CD4-positive, alpha-beta T cell treated with Interleukin-17A for 4 hours (primary cell): ENCODE measurements at places on chromosomes 5 and 9.

GRCh38 chr9:97405551-97405950 lies 6.3 kb upstream of the TDRD7 start:
- DNase-seq: no peak

- DNase-seq: no peak
Measured at GRCh38 chr9:38380872-38381534, 11.5 kb upstream of the ALDH1B1 start.

- peak; percentile 56 for DNase-seq
Measured at GRCh38 chr5:176535101-176535663, 2.0 kb downstream of the RNF44 start.

- no peak for DNase-seq
Measured at GRCh38 chr5:41968153-41968723, 43.2 kb downstream of the FBXO4 start.

GRCh38 chr5:58794875-58795274 lies 212.0 kb downstream of the RAB3C start:
- no peak for DNase-seq

GRCh38 chr5:568061-568781 lies 43.9 kb upstream of the CEP72 start:
- no peak for DNase-seq

DNA sequence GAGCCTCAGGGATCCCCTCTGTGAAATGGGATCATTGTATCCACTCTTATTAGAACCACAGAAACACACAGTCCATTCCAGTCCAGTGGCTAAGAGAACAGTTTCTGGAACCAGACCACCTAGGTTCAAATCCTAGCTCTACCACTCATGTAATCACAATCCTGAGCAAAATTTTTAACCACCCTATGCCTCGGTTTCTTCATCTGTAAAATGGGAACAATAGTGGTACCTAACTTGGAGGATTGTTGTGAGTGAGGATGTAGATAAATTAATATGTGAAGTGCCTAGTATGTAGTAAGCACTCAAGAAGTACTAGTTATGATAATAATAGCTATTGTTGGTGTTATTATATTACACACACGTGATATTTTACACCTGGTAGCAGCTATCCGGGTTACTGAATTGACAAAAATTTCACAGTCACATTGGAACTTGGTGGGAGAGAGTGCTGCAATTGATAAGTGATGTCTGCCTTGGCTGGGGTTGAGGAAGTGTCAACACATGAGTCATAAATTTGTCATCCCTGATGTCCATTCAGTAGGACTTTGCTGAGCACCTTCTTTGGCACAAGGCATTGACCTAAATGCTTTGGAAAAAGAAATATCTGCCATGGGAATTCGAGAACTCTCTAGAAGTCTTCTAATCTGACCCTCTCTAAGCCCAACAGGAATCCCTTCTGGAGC lies 68.4 kb downstream of the COL27A1 start:
- DNase-seq: no peak

GRCh38 chr5:77355751-77356150 lies 136.4 kb downstream of the WDR41 start:
- no peak for DNase-seq

DNA sequence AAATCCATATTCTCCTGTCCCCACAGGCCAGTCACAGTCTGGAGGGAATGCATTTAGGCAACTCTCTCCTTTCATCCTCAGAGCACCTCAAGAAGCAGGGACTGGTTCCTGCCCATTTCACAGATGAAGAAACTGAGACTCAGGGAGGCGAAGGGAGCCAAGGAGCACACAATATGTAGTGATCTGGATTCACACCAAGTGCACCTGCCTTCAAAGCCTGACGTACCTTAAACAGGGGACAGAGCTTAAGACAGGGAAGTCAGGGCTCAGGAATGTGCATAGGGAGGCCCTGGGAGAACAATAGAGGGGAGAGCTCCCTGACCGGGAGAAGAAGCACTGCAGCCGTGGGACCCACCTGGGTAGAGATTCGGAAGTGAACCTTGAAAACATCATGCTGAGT lies 83.0 kb downstream of the GABBR2 start:
- no peak for DNase-seq

- no peak for DNase-seq
Measured at GRCh38 chr5:152987131-152987530, 503.3 kb upstream of the GRIA1 start.

DNA sequence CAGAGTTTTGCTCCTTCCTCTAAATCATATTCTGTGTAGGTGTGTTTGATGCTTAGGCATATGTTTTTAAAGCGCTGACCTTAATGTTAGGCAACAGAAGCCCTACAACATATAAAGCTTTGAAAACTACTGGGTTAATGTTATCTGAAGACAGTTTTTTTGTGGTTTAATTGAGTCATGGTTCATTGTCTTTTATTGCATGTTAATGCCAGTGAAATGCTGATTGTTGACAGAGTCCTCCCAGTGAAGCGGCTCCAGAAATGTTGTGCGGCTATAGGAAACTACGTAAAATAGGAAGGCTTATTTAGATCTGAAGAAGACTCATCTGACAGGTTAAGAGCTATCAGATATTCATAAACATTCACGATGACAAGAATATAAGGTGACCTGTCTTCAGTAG lies 424.6 kb downstream of the CCDC171 start:
- no peak for DNase-seq

- no peak for DNase-seq
Measured at GRCh38 chr5:140213370-140213983, 38.5 kb downstream of the CYSTM1 start.

- DNase-seq: no peak
Measured at GRCh38 chr9:98367371-98367900, 112.0 kb upstream of the TBC1D2 start.

DNA sequence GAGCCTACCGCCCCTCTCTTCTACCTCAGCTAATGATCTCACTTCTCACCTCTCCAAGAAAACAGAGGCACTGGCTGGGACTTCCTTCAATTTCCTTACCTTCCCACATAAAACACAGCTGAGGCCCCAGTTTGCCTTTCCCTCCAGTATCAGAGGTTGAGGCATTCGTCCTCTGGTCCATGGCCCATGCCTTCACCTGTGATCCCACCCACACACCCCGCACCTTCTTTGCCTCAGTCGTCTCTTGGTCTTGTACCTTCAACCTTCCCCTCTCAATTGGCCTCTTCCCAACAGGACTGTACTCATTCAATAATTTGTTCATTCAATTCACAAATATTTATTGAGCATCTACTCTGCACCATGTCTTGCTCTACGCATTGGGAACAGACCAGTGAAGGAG lies 11.0 kb upstream of the NSD1 start:
- DNase-seq: no peak

DNA sequence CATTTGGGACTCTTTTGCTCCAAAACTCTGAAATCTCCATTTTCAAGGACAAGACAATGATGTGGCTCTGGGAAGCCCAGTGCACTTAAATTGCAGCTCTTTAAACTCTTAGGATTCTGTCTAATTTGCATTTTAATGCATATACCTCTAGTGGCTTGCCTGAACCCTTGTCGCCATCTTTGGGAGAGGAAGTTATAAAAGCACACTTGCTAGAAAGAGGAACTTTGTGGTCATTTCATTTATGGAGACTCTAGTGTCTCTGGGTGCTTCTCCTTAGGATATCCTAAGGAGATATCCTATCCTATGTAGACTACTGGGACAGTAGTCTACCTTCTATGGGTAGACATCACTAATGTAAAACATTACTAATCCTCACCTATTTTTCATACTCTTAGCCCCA lies 77.3 kb upstream of the SLC1A3 start:
- DNase-seq: no peak

DNA sequence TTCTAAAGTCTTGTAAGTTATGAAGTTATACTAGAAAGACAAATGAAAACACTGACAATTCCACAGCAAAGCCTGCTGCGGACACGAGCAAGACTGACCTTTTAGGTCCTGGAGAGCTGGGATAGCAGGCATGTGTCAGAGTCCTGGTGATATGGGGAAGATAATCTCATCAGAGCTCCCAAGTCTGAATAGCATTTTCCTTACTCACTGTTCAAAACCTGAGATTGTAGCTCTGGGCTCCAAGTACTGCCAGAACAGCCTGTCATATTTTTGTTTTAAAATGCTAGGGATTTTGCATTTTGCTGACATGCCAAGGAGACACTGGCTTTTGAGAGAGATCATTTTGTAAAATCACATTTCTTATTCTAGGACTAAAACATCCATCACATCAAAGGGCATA lies 90.1 kb downstream of the DRD1 start:
- DNase-seq: no peak

- no peak for DNase-seq
Measured at GRCh38 chr5:157563373-157563928, 12.1 kb downstream of the ADAM19 start.
